T-helper 2 cell (primary cell): ENCODE measurements at places on chromosomes 7 and 10.
A peak's percentile ranks its signal among the peaks of the same experiment; 100 is the strongest.

- no peak for DNase-seq
These were observed 6.5 kb upstream of the RNF32 start for GRCh38 chr7:156634117-156634516.

GRCh38 chr7:35544028-35544742 is 150.8 kb downstream of the HERPUD2 start:
- no peak for DNase-seq

- DNase-seq, result no peak
These were observed 2.5 kb upstream of the HABP2 start for GRCh38 chr10:113550365-113550764.

DNA sequence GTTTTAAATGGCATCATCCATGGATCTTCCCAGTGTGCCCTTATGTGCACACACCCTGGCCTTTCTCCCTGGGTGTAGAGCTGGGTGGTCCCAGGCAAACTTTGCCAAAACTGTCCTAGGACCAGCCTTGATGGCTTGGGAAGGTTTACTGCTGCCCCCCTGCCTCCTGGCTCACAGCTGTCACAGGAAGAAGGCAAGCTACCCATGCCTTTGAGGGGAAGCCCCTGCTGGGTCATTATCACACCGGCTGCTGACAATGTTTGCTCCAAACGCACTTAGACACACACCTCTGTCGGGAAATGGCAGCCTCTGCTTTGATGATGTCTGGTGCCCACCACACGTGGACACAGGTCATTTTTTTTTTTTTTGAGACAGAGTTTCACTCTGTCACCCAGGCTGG is 25.2 kb upstream of the FIGNL1 start:
- peak; percentile 66 for DNase-seq

- no peak for DNase-seq
These were observed 18.7 kb downstream of the MPP7 start for GRCh38 chr10:28284126-28284525.

GRCh38 chr7:12296051-12296570 is 85.0 kb downstream of the TMEM106B start:
- no peak for DNase-seq

- peak; percentile 27 for DNase-seq
These were observed 77.4 kb upstream of the ANLN start for GRCh38 chr7:36312064-36312914.

- DNase-seq, result no peak
These were observed 10.8 kb downstream of the PRPS1L1 start for GRCh38 chr7:18016547-18017444.

DNA sequence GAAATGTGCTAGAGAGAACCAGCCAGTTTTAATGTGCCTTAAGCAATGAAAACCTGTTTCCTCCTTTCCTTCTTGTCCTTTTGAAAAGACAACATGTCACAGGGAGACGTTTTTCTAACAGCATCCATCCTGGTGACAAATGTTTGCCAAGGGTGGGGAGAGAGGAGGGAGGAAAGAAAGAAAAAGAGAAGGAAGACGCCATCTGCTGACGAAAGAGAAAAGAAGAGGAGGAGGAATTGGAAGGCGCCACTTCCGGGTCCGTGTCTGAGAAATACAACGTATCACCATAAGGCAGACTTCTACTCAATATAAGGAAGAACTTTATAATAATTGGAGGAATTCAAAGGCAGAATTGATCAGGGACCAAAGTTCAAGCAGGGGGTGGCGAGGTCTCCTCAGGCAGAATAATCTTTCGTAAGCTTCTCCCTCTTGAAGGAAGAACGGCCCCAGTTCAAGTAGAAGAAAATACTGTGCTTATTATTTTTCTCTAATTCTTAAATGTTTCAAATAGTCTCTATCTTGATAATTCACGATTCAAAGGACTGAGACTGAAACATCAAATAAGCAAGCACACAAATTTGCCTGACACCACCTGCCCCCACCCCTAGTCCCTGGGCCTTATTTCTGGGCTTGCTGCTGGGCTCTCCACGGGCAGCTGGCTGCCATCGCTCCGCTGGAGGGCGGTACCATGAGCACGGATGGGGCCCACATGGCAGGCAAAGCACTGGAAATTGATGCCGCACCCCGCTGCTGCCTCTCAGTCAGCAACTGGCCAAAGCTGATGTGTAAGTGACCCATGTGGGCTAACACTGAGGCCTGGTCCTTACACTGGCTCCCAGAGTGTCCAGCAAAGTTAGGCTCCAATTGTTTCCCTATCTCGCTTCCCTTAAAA is 273.7 kb upstream of the KLF14 start:
- peak; percentile 46 for DNase-seq

- DNase-seq, result no peak
These were observed 3.5 kb upstream of the AKR1B1 start for GRCh38 chr7:134462337-134462925.

DNA sequence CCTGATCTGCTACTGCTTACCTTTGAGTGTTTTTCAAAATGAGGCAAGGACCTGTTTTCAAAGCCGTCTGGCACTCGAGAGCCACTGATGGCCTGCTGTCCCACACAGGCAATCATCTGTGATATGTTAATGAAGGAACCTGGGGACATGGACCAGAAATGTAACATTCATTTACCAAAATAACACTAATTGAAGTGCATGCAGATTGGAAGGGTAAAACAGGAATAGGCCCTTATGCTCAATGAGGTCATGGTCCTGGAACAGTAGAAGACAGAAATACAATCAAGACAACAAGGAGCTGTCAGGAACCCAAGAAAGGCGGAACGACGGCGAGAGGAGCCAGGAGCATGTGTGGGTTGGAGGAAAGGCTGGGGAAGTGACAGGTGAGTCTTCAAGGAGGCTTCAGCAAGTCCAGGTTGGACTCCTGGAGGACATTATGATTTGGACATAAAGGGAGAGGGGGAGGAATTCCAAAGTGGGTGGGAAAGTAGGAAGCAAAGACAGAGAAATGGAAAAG is 28.3 kb downstream of the POLR3A start:
- no peak for DNase-seq

- no peak for DNase-seq
These were observed 450.8 kb downstream of the ETV1 start for GRCh38 chr7:13538669-13539068.

- no peak for DNase-seq
These were observed 155.4 kb upstream of the CACNA2D1 start for GRCh38 chr7:82598958-82599357.

GRCh38 chr7:105580022-105580740 is 1.1 kb downstream of the EFCAB10 start:
- no peak for DNase-seq

- DNase-seq, result no peak
These were observed 124.8 kb downstream of the CPED1 start for GRCh38 chr7:121113288-121113687.

- no peak for DNase-seq
These were observed 36.0 kb downstream of the ANK3 start for GRCh38 chr10:60353519-60354258.

DNA sequence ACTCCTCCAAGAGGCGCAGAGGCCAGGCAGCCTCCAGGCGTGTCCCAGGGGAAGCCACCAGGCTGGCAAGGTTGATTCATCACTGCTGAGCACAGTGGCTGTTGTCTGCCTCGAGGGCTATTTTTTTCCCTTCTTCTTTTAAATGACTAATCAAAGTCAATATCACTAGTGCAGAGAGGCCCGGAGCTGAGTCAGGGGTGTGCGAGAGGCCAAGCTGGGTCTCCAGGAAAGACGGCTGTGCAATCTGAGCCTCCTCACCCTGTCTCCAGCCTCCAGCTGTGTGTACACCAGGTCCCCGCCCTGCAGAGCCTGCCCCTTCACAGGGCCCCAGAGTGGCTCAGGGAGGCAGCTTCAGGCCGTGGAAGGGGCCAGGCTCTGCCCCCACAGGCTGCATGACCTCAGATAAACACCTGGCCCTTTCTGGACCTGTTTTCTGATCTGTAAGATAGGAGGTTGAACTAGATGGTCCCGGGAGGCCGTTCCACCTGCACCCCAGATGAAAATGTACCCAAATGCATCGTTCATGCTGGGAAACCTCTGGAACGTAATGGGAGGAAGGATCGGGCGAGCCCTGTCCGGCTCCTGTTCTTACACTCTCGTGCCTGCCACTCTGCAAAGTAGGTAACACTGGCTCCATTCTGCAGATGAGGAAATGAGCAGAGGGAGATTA is 3.7 kb downstream of the STX1A start:
- no peak for DNase-seq

DNA sequence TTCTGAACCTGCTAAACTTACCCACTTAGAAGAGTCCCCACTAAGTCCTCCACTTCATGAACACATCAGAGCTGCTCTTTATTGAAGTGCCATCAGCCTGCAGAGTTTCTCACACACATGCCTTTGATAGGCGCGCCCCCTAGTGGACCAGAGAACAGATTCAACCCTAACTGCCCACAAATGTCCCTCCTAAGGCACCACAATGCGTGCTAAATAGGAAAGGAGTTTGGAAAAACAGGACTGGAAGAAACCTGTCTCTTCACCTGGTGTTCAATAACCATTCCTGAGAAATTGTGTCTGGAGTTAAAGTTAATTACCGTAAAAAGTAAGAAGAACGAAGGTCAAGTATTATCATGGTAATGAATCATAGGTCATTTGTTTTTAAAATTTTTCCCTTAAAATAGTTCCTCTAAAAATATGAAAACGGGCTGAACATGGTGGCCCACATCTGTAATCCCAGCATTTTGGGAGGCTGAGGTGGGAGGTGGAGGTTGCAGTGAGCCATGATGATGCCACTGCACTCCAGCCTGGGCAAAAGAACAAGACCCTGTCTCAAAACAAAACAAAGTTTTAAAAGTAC is 249.7 kb downstream of the ELMO1 start:
- DNase-seq, result peak; percentile 49

DNA sequence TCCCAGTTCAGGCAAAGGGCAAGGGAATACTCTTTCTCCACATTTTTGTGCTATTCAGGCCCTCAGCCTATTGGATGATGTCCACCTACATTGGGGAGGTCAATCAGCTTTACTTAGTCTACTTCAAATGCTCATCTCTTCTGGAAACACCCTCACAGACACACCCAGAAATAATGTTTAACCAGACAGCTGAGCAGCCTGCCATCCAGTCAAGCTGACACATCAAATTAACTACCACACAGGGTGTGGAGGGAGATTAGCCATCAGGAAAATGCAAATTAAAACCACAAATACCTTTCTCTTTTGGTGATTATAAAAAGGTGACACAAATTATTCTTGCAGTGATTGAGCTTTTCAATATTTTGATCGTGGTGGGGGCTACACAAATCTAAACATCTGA is 74.7 kb upstream of the FZD8 start:
- DNase-seq, result no peak

- no peak for DNase-seq
These were observed 153.4 kb upstream of the KLF14 start for GRCh38 chr7:130887182-130887956.

DNA sequence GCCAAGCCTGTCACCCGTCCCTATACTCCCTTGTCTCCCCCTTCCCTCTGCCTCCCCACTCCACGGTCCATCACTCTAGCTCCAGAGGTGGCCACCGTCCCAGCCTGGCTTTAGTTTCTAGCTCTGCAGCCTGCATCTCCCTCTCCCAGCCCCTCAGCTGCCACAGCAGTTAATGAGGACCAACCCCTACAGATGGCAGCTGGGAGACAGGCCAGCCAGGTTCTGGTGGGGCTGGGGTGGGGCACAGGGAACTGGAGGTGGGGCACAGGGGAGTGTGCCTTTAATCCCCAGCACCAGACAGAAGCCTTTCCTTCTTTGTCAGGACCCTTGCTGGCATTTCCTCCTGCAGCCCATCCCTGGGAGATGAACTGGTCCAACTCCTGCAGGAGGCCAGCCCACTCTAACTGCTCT is 21.1 kb downstream of the UNC5B start:
- no peak for DNase-seq

- no peak for DNase-seq
These were observed 542.5 kb downstream of the GATA3 start for GRCh38 chr10:8596929-8597472.

GRCh38 chr7:16089191-16089590 is 332.1 kb downstream of the CRPPA start:
- no peak for DNase-seq

DNA sequence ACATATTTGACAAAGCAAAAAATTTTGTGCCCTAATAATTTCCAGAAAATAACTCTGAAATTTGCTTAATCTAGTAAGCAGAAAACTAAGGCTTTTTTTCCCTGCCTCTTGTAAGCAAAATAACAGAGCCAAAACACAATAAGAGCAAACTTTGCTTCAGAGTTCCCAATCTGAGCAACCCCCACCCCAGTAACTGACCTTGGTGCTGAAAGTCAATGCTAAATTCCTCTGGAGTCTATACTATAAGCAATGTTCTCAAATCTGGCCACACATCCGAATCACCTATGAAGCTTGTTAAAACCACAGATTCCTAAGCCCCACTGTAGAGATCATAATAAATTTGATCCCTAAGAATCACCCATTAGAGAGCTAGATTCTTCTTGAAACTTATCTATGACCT is 150.5 kb downstream of the ELAPOR2 start:
- no peak for DNase-seq

- DNase-seq, result no peak
These were observed 38.3 kb downstream of the GPRIN2 start for GRCh38 chr10:46518028-46518725.

DNA sequence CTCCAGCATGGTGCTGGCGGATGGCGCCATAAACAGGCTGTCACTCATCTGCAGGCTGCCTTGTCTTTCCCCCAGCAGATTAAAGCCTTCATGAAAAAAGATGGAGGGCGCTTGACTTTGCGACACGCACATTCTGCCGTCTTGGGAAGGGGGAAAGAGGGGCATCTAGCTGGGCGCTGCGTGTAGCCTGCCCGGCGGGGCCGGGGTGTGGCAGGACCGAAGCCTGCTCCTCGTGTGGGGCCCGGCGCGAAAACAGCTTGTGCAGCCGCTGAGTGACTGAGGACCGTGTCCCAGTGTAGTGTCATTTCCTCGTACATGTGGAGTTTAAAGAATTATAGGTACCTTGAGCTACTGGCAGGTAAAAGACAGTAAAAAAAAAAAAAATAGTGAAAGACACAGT is 97.9 kb downstream of the MGMT start:
- DNase-seq, result no peak

GRCh38 chr7:157355784-157356511 is 19.1 kb downstream of the DNAJB6 start:
- DNase-seq, result no peak

- no peak for DNase-seq
These were observed 156.2 kb downstream of the LRRC4 start for GRCh38 chr7:127874951-127875608.

GRCh38 chr10:129274748-129275474 is 192.1 kb upstream of the MGMT start:
- DNase-seq, result no peak

GRCh38 chr7:7414791-7415603 is 120.7 kb downstream of the COL28A1 start:
- DNase-seq, result no peak

- DNase-seq, result no peak
These were observed 145.9 kb upstream of the WNT16 start for GRCh38 chr7:121182902-121183301.

- DNase-seq, result no peak
These were observed 31.5 kb downstream of the MKRN1 start for GRCh38 chr7:140447841-140448240.

GRCh38 chr10:23362879-23363792 is 18.5 kb upstream of the C10orf67 start:
- DNase-seq, result peak; percentile 55
